ENCODE measurements at places on chromosomes 1 and 21. TPM values are rescaled to one million over a fixed set of nuclear protein-coding genes. Genes with fewer than 3 reads are reported as not detected.

GRCh38 chr1:115797486-115797885 lies 29.0 kb upstream of the CASQ2 start:
- DNase-seq = no peak

- no peak for DNase-seq
Measured at GRCh38 chr1:96559707-96560596, 161.6 kb upstream of the PTBP2 start.

AADACL4 gene
- total RNA-seq = not detected

SH2D2A gene
- 0.99 TPM for total RNA-seq

RCSD1 gene
- 4.7 TPM for total RNA-seq

DCST2 gene
- 1.8 TPM for total RNA-seq

EPHA10 gene
- total RNA-seq = 1.6 TPM
